ENCODE measurements at places on chromosomes 12 and 14. TPM values are rescaled to one million over a fixed set of nuclear protein-coding genes. Genes with fewer than 3 reads are reported as not detected.

DNA sequence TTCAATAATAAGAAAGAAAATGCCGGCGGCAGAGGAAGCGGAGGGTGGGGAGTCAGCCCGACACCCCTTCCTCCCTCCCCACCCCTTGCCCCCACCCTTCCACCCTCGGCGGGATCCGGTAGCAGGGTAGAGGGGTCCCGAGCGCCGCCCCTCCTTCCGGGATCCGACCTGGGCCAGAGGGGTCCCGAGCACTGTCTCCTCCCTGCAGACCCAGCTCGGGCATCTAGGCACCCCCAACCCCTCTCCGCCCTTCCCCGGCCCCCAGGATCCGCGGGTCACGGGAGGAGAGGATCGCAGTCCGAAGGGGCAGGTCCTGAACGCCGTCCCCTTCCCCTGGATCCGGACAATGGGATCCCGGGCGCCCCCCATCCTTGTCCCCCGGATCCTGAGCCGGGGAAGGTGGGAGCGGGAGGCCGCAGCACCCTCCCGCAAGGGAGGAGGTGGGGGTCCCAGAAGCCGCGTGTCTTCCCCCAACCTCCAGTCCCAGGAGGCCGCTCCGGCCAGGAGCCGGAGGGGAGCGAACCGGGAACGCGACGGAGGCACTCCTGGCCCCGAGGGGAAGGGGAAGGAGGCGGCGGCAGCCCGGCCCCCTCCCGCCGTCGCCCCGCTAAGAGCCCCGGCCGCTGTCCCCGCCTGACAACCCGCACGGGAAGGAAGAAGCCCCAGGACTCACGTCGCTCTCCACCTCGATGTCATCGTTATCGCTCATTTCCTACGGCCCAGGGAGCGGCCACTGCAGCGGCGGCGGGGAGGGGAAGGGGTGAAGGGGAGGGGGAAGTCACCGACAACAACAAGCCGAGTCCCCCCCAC lies 481 bp downstream of the MAX start:
- DNase-seq = peak; percentile 40

RAD9B gene
- total RNA-seq = 1.2 TPM

LRTM2 gene
- not detected for total RNA-seq

CCDC60 gene
- not detected for total RNA-seq

DNA sequence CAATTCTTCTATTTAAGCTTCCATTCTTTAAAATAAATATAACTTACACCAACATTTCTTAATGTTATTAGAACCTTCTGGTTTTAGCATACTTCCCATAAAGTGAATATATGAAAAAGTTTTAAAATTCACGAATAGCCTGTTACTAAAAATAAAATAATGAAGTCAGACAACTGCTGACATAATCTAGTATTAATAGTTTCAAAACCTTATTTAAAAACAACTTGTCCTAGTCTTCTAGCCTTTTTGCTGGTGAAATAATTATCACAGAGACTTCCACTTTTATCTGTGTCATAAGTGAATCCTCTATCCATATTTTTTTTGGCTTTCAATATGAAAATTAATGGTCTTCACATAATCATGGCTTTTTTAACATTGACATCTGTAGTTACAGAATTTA lies 93.8 kb upstream of the MON2 start:
- DNase-seq = no peak

DNA sequence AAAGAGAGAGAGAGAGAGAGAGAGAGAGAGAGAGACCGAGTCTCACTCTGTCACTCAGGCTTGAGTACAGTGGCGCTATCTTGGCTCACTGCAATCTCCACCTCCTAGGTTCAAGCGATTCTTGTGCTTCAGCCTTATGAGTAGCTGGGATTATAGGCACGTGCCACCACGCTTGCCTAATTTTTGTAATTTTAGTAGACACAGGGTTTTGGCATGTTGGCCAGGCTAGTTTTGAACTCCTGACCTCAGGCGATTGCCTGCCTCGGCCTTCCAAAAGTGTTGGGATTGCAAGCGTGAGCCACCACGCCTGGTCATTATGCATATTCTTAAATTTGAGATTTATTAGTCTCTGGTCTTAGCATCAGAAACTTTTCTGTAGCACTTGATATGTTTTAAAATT lies 317.9 kb upstream of the ATP2B1 start:
- DNase-seq = no peak

CIROP gene
- total RNA-seq = not detected

NRIP2 gene
- total RNA-seq = 4.5 TPM

TSHR gene
- total RNA-seq = not detected

Data from uterus (tissue), 4 donors.